ENCODE measurements at places on chromosomes 3 and 15.

DNA sequence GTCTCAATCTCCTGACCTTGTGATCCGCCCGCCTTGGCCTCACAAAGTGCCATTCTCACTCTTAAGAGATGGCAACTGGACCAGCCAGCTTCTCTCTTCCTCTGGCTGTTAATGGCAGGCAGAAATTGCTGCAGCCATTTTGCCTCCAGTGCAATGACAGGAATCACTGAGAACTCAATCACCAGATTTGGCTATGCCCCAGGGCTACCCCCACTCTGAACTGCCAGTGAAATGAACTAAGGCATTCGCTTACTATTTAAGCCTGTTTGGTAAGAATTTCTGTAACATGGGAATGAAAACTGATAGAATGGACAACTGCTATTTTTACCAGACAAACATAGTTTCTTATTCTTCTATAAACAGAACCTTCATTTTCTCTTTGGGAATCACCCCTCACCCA, 24.5 kb downstream of the FOXP1 start:
- DNase-seq = no peak

DNA sequence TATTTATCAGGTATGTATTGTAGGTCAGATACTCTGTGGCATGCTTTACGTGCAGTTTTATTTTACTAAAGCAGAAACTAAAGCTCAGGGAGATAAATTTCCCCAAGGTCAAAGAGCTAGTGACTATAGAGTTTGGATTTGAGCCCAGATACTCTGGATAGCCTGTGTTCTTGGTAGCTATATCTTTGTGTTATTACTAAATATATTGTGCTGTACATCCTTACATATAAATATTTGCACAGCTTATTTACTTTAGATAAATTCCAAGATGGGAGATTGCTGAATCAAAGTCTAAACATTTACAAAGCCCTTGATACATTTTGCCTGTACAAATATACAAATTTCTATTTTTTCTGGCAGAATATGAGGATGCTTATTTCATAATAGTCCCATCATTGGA, 660.9 kb upstream of the NAALADL2 start:
- DNase-seq = no peak

GRCh38 chr3:53146319-53146891, 14.6 kb upstream of the PRKCD start:
- no peak for DNase-seq

- no peak for DNase-seq
These were observed 30.0 kb upstream of the SLC6A1 start for GRCh38 chr3:10962481-10963036.

DNA sequence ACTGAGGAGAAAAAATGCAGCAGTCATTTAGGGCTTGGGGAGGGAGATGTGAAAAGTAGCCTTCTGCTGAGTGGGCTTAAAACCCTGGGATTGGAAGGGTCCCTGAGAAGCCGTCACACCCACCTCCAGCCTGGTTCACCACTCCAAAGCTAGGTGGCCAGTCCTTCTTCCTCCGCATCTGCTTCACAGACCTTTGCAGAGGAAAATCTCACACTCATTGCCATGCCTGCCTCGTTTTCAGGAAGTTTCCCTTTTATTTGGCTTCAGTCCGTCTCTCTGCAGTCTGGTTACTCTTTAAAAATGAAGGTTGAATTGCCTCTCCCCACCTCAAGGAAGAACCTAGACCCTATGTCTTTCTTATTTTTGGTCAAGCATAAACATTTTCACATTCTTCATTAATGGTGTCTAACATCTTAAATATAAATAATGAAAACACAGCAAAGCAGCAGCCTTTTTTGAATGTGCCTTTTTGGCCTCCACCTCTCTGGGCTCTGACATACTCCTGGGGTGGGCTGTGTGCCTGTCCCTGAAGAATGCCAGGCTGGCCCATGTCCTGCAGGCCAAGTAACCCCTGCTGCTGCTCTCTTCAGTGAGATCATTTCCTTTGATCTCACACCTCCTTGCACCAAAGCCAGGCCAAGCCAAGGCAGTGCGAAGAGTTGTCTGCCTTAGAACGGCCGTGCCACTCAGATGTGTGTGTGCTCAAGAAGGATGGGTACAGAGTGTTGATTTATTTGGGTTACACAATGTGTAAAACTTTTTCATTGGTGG, 11.0 kb downstream of the MRAS start:
- no peak for DNase-seq

DNA sequence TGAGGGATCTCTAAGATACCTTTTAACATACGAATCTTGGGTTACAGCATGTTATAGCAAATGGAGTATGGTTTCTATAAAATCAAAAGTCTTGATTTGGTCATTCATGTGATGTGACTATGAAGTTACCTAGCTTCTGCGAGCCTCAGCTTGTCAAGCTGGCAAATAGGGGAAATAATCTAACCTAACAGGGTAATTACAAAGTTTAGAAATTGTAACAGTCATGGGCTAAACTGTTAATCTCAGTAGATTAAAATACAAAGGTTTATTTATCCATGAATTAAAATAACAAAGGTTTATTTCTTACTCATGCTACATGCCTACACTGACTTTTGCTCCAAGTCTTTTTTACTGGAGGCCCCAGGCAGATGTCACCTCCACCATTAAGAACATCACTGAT, 359.1 kb downstream of the CLSTN2 start:
- no peak for DNase-seq

DNA sequence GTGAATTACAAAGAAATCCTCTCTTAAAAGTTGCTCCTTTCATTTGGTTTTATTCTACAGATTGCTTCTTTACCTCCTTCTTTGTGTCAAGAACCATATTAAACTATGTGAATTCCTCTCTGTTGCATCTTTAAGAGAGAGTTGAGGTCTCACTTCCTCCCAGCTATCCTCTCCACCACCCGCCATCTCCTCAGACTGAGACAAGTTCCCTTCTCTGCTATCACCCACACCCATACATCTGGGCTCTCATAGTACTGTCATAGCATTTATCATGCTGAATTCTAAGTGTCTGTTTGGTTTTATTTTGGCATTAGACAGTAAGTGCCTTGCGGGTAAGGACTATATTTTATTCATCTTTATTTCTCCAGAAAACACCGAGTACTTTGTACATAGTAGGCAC, 54.2 kb downstream of the B3GALNT1 start:
- DNase-seq = no peak

- DNase-seq = no peak
These were observed 680 bp downstream of the GOLIM4 start for GRCh38 chr3:168094877-168095610.

GRCh38 chr15:99954361-99955180, 221.3 kb upstream of the LYSMD4 start:
- DNase-seq = no peak

- no peak for DNase-seq
These were observed 4.8 kb downstream of the FBLN2 start for GRCh38 chr3:13553686-13554085.

DNA sequence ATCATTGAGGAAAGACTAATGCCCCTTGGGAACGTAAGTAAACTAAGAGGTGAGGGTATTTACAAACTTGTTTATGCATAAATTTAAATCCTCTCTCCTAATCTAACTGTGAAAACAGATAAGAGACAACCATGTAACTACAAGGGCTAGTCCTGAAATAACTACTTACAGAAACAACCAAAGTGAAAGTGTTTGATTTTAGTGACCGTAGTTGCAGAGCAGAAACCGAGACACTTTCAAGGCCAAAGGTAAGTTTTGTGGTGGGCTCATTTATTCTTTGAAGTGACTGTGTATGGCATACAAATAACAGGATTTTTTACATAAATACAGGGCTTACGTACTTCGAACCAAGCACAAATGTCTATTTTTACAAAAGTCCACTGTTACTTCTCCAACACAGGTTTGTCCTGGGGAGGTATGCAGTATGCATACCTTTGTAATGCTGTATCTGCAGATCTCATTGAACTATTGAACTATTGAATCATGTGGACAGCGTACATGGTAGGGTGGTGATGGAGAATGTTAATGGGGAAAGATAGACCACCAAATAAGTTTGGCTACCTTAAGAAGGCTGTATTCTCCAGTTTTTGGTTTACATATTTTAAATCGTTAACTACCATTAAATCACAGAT, 99.6 kb upstream of the RBMS3 start:
- no peak for DNase-seq

DNA sequence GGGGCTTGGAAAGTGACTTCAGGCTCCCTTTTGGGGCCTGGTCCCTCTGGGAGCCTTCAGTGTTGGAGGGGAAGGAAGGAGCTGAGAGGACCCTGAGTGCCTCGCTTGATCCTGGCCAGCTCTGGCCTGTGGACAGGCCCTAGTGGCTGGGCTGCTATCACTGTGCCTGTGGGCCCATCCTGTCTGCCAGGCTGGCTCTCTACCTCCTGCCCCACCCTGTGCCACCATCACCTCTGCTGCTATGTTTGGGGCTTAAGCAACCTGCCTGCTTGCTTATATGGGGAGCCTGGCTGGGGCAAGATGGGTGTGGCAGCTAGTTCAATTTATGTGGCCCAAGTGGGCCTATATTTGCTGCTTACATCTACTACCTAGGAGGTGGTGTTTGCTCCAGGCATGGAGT, 7.1 kb downstream of the TEX264 start:
- DNase-seq = no peak

- no peak for DNase-seq
These were observed 218.1 kb downstream of the TP63 start for GRCh38 chr3:189849262-189849661.

- DNase-seq = no peak
These were observed 33.4 kb upstream of the STT3B start for GRCh38 chr3:31499281-31499680.

- no peak for DNase-seq
These were observed 440 bp downstream of the DCBLD2 start for GRCh38 chr3:98901119-98901391.

GRCh38 chr3:126956866-126957650, 25.9 kb upstream of the PLXNA1 start:
- DNase-seq = no peak

GRCh38 chr3:179881791-179882190, 154.9 kb downstream of the PEX5L start:
- DNase-seq = no peak

- peak; percentile 32 for DNase-seq
These were observed 137.5 kb downstream of the XXYLT1 start for GRCh38 chr3:195133462-195133861.

DNA sequence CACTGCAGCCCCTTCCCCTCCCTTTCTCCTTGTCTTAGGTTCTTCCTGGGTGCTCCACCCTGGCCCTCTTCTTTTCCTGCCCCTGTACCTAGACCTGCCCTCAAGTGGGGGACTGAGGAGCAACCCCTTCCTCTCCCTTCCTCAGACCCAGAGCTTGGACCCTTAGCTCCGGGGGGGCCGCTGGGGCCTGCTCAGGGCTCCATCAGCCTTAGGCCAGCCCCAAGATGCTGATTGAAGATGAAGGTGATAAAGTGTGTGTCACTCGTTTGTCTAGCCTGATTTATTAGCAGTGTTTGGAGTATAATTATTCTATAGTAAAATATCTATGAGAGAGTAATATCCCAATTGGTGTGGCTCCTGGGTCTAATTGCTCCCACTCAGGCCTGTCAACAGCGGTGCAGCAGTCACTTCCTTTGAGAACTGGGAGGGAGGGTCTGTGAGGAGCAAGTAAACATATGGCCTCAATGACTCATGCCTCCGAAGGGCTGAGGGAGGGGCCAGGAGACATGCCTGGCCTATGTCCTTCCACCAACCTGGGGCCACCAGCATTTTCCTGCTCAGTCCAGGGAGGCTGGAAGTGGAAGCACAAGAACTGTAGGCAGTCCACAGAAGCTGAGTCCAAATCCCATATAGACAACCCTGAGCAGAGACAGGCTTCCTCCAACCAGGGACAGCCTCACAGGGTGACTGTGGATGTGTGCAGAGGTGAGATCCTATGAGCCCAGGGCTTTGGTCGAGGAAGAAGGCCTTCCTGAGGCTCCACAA, 123.2 kb downstream of the DNAJB8 start:
- DNase-seq = no peak

GRCh38 chr15:86353213-86353612, 273.5 kb downstream of the AGBL1 start:
- no peak for DNase-seq

- DNase-seq = no peak
These were observed 294.0 kb upstream of the SOX2 start for GRCh38 chr3:181417748-181418147.

- no peak for DNase-seq
These were observed 56.8 kb downstream of the PXYLP1 start for GRCh38 chr3:141288336-141288990.

- no peak for DNase-seq
These were observed 7.3 kb upstream of the CFAP91 start for GRCh38 chr3:119695480-119695879.

GRCh38 chr3:129352650-129353588, 74.2 kb downstream of the HMCES start:
- DNase-seq = no peak

GRCh38 chr15:101148166-101148880, 103.5 kb downstream of the CHSY1 start:
- no peak for DNase-seq

DNA sequence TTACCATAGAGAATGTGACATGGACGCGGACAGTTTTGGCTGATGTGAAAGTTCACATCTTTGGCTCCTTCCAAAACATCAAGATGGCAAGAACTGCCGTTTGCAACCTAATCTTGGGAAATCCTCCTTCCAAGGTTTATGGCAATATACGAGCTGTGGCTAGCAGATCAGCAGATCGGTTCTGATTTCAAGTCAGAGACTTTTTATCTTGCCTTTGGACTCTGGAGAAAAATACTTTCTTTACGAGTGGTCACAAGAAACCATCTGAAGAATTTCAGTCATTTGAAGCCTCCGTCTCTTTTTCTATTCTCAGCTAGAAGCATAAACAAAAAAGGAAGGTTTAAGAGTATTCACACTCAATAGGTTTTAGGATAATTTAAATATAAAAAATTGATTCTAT, 153.5 kb upstream of the MEIS2 start:
- DNase-seq = no peak

DNA sequence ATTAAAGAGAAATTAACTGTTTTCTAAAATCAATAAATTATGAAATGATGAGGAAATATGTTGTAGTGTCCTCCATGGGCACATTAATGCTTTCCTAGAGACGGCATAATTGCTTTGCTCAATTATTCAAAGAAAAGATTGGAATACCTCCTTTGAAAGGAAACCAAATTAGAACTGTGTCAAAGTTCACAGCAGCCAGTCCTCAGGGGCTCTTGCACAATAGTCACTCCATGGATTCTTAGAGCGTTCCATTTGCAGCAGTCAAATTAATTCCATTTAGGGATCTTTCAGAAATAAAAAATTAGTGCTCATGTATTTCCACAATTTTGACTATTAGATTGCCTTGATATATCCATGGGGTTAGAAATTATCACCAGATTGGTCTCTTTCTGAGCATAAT, 841.6 kb upstream of the DPPA4 start:
- no peak for DNase-seq

DNA sequence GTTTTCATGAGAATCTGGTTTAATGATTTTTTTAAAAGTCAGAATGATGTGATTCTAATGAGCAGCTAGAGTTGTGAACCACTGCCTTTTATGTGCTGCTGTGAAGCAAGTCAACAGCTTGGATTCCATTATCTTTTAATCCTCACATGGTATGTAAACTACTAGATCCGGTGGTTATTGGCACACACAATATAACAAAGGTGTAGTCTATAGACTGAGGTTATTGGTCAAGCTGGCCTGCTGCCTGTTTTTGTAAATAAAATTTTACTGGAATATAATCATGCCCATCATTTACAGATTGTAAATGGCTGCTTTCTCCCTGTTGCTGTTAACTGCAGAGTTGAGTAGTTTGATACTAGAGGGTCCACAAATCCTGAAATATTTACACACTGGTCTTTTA, 103.1 kb downstream of the OTOL1 start:
- no peak for DNase-seq

GRCh38 chr3:24965706-24966385, 462.2 kb upstream of the RARB start:
- no peak for DNase-seq
